ENCODE measurements at places on chromosomes 12 and 14.

DNA sequence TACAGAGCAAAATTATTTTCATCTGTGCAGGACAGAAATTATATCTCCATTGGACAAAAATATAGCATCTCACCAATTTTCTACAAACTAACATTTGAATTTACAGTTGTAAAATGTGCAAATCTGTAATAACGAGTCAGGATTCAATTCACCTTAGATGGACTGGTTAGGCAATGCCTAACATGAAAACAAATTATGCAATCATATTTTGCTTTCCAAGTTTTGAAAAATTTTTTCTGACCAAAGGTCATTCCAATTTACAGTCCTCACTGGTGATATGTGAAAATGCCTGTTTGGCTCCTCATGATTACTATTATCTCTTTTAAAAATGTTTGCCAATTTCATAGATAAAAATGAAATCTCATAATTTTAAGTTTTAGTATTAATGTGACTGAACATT, 6.5 kb upstream of the CPM start:
- DNase-seq, result no peak

DNA sequence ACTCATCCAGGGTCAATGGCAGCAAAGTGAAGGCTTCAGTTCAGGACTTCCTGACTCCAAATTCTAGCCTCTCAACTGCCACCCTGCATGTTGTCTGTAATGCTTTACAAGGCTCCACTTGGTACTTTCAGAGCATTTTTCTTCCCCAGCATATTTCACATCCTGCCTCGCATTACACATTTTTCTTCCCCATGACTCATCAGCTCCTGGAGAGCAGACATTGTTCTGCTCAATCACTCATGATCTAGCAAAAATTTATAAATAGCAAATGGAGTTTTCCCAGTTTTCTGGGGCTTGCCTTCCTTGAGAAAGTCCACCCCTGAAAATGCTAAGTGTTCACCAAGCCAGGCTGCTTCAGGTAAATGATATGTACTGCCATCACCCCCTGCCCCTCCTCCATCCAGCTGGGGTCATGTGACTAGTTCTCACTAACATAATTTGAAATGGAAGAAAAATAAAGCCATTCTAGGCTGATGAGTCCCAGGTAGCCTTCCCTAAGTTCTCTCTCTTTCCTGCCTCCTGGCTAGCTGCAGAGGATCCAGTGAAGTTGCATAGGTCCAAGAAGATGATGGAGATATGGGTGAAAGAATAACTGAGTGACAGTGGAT, 69.4 kb downstream of the ARMH4 start:
- DNase-seq, result no peak

DNA sequence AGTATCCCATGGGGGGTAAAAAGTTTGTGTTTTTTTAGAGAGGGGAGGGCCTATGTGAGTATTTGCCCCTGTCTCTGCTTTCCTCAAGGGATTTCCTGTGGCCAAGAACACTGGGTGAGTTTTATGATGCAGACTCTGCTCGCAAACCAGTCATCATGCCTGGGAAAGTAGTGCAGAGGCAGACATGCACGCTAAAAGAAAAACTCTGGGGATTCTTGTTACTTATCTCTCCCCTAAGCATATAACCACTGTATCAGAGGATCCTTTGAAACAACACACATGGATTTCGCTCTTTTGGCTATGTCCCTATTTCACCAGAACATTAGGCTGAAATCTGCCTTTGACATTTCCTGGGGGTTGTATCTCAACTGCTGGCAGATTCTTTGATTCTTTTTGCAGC, 1845.8 kb upstream of the SEL1L start:
- no peak for DNase-seq

DNA sequence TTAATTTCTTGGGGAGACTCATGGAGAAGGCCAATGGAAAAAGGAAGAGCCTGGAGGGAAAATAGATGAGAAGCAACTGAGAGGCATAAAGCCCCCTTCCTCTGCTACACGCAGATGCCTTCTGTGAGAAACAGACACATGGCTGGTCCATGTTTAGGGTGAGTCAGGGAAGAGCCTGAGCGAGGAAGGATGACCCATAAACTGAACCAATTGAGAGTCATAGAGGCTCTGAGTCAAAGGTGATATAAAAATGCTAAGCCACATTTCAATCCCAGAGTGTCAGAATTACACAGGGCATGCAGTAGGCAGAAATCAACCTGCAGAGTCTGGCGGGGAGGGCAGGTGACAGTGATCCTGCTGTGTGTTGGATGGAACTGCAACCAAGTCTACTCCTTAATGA, 30.1 kb upstream of the NEDD1 start:
- DNase-seq, result no peak

DNA sequence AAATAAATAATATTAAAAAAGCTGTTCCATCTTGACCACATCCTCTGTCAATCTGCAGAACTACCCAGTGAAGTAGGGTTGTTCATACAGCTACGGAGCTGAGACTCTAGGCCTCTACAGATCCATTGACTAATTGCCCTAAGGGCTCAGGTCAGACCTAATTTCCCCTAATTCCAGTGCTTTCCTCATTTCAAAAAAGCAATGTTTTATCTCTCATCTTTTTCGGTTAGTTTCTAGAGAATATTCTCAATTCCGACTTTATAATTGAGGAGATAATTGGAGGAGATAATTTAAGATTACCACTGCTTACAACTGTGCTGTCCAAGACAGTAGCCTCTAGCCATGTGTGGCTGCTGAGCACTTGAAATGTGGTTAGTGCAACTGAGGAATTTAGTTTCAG, 167.1 kb downstream of the KIF21A start:
- DNase-seq, result no peak

GRCh38 chr12:31263661-31264060, 62.3 kb downstream of the SINHCAF start:
- DNase-seq, result no peak

GRCh38 chr14:93533842-93534241, 103.1 kb downstream of the UNC79 start:
- DNase-seq, result no peak

- DNase-seq, result peak; percentile 69
Measured at GRCh38 chr12:124543590-124544310, 23.7 kb downstream of the NCOR2 start.

DNA sequence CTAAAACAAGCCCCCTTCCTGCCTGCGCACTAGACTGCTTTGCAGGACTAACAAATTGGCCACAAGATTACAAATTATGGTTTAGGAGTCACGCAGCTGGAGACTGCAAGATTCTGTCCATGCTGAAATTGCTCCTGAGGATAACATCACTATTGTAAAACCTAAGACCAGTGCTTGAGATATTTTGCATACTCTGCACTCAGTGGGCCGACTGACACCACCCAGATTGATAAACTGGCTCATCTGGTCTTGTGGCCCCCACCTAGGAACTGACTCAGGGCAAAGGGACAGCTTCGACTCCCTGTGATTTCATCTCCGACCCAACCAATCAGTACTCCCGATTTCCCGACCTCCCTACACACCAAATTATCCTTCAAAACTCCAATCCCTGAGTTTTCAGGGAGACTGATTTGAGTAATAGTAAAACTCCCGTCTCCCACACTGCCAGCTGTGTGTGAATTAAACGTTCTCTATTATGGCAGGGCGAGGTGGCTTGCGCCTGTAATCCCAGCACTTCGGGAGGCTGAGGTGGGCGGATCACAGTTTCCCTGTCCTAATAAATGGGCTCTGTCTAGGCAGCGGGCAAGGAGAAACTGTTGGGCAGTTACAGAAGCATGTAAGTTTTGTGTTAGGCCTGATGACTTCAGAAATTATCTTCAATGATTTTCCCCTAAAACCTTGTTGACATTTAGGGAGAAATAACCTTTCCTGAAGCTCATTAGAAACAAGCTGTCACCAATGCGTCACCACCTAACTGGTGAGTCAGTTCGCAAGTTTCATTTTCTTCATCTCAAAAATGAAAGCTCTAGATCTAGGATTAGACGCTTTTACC, 5.3 kb upstream of the UBC start:
- no peak for DNase-seq

- DNase-seq, result no peak
Measured at GRCh38 chr12:67482751-67483661, 165.5 kb upstream of the DYRK2 start.

- no peak for DNase-seq
Measured at GRCh38 chr14:105421723-105422615, 2.3 kb downstream of the MTA1 start.

DNA sequence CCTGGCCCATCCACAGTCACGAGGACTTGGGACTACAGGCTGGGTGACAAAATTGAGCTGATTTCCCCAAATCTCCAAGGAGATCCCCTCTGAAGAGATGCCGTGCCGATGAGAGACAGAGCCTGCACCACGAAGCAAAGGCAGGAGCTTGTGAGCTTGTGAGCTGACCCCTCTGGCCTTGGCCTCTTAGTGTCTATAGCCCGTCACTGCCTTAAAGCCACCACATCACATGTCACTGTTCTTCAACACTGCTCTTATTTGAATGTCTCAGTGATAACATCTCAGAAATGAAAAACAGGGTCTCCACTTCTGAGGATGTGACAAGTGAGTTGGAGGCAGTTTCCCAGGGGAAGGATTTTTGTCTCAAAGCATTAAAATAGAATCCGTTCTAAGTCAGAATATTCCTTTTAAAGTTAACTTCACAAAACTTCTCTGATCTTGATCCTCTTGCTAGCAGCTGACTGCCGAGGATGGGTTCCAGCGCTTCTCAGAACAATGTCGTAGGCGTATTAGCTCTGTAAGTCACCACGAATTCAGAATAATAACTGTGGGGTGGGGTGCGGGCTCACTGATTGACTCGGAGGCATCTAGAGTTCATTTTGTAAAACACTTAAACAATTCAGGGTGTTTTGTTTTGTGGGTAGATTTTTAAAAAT, 37.5 kb downstream of the CHST11 start:
- no peak for DNase-seq

GRCh38 chr12:42482748-42483520, 106.6 kb downstream of the PRICKLE1 start:
- DNase-seq, result peak; percentile 24

DNA sequence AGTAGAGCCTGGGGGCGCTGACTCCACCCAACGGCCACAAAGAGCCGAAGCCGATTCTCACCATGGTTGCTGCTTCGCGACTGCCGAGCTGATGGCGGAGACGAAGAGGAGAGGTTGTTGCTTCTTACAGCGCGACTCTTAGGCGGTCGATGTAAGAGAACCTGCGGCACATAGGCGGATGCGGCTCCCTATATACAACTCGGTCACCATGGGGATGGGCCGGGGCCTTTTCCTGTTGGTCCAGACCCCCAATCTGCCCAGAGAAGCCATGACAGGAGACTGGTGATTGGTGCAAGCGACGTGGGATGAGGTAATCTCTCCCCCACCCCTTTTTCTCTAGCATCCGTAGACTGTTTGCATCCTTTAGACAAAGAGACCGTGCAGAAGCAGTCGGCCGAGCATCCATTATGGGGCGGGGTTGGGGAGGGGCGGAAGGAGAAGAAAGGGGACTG, at the start of gene TUBA1A:
TUBA1A (minus strand) TSS at position 165 of the 452 bp plus-strand sequence; CDS start at position 64, 101 bp downstream.
- DNase-seq, result peak; percentile 96

DNA sequence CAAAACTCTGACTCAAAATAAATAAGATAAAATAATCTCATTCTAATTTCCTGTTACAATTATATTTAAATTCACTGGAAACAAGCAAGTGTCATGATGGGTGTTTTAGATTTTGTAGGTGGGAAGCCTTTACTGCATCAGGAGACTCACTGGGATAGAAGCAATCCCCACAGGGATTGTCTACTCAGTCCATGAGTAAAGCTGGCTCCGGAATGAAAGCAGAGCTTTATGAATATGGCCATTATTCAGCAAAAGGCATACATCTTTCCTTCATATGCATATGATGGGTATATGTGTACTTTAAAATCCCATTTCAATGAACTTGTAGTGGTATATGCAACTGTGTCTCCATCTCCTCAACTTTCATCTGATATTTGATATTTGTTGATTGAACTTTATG, 25.4 kb upstream of the PPM1H start:
- no peak for DNase-seq

Measured in NCI-H2107 (cell line).